ENCODE measurements at places on chromosomes 16 and 17.

- no peak for DNase-seq
Observed at GRCh38 chr17:13228225-13228624, 210.4 kb upstream of the ELAC2 start.

- no peak for DNase-seq
Observed at GRCh38 chr16:12290868-12291267, 314.3 kb downstream of the SNX29 start.

- no peak for DNase-seq
Observed at GRCh38 chr17:27906226-27906580, 13.0 kb upstream of the LYRM9 start.

GRCh38 chr17:57779706-57780105, 34.6 kb upstream of the CCDC182 start:
- DNase-seq = no peak

DNA sequence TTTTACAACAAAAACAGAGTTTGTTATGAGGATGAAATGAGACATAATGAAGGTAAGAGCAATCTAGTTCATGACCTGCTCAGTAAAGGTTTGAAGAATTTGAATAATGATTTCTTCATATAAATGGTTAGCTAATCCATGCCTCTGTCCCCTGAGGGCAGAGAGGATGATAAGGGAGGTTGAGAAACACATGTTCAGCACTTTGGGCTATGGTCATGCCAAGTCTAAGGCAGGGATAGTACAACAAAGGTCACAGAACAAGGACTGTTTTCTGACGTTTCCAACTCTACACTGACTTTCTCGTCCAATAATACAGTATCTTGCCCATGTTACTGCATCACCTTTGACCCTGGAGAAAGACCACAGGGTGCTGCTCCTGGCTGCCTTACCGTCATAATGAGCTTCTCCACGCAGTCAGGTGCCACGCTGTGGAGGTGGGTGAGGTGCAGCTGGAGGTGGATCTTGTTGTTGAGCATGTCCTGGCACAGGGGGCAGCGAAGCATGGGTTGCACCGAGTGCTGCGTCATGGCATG, 236.7 kb downstream of the ZFHX3 start:
- DNase-seq = no peak

- no peak for DNase-seq
Observed at GRCh38 chr16:11207646-11208045, 48.4 kb downstream of the SOCS1 start.

DNA sequence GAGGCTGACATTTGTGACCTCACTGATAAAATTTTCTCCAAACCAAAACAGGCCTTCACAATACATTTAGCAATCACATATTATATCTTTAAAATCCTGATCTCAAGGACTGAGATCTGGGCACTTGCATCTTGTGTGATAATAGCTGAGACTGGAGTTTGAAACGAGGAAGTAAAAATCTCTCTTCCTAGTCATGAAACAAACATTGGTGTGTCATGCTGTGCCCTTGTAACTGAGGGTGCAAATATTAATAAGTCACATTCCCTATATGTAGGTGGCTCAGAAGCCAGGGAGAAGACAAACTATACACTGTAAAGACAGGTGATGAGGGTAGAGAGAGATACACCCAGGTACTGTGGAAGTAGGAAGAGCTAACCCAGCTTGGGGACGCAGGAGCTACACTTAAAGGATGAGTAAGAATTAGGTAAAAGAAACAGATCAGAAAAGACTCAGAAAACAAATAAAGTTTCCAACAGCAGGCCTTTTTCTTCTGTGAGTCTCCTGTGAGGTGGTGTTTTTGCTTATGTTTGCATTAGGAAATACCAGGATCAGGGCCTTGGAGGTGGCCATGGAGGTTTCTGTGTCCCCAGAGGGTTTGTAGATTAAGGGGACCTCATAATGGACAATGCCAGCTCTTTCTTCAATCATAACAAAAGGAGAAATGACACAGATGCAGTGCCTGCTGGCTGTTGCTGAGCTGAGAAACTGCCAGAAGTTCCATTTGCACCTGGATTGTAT, 335.7 kb downstream of the GRIN2A start:
- no peak for DNase-seq

GRCh38 chr17:50331085-50331791, 14.7 kb upstream of the XYLT2 start:
- DNase-seq = no peak

DNA sequence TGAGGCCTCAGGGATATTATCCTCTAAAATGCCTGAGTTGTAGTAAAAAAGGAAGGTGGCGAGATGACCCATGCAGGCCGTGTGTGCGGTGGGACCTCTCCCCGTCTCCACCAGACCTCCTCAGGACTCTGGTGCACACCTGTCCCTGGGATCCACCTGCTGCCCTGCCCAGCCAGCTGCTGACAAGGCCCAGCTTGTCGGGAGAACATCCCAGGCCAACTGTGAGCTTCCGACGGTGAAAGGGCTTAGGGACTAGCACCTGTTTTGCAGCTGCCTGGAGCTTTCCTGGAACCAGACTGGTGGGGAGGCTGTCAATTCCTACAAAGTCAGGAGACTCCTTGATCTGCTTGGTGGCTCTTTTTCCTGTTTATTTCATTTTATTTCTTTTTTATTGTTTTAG, 11.6 kb downstream of the IL34 start:
- DNase-seq = no peak

DNA sequence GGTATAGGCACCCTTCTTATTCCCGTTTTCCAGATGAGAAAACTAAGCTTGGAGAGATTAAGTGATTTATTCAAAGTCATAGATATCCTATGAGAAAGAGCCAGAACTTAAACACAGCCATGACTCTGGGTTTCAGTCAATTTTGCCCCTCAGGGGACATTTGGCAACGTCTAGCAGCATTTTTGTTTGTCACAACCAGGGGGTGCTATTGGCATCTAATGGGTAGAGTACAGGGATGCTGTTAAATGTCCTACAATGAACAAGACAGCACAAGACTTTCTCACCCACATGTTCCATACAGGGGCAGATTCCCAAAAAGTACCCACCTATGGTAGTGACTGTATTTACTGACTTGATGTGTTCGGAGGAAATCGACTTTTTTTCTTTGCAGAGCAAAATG, 4.8 kb upstream of the SHISA9 start:
- DNase-seq = no peak

DNA sequence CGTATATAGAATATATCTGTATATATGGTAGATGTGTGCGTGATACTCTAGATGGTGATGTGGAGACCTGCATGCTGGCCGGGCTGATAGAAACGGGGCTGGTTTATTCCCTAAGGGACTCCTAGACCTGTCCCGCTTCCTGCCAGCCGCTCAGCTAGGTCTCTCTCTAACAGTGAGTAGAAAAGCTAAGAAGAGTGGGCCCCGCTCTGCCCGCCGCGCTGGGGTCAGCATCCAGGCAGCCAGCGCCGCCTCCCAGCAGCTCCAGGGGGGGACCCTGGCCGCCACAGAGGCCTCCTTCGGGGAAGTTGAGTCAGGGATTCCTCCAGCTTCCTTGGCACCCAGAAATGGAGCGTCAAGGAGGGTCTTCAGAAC, 9.4 kb downstream of the CYGB start:
- DNase-seq = no peak

Measured in stimulated activated CD8-positive, alpha-beta memory T cell treated with anti-CD3 and anti-CD28 coated beads, Interleukin-12 subunit alpha, Interleukin-12 subunit beta, amount 100 ng/mL, for 4 hours (primary cell).